Melanocyte of skin (primary cell): ENCODE measurements at places on chromosomes 12 and 14. TPM values are rescaled to one million over a fixed set of nuclear protein-coding genes. Genes with fewer than 3 reads are reported as not detected.

Gene SLC39A2
- not detected in 2 replicates for total RNA-seq

Gene ARHGEF40
- total RNA-seq = 47.6 and 175 TPM in 2 replicates

Gene NEUROD4
- not detected in 2 replicates for total RNA-seq

Gene NTN4
- total RNA-seq = 0.34 and 1.1 TPM in 2 replicates

Gene ASPG
- total RNA-seq = not detected in 2 replicates
